HCEC 1CT (cell line): ENCODE measurements at places on chromosomes 16 and 17.

DNA sequence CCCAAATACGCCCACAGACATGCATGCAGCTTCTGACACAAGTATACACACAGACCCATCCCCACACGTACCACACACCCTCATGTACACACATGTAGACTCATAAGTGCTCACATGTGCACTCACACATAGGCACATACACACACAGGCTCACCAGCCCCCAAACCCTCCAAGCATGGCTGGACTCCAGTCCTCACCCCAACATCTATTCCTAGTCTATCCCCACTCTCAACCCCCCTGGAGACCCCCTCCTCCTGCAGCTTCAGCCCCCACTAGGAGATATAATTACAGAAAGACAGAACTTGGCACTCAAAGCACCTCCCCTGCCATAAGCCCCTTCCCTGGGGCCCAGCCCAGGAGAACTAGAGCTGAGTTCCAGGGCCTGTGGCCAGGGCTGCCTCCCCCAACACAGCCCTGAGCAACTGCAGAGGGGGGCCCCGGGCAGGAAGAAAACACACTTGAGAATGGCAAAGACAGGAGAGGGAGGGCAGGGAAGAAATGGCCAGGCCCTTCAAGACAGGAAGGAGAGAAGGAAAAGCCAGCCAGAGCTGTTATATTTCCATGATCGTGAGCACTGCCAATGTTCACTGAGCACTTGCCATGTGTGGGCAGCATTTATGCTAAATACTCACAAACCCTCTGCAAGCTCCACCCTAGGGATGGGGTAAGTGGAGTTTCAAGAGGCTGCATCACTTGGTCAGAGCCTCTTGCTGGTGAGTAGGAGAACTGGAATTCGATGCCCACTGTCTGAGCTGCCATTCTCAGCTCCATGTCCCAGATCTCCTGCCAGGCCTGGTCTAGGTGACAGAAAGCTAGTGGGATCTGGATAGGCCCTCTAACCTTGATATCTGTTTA, 224.5 kb downstream of the ZNF423 start:
- no peak for DNase-seq

DNA sequence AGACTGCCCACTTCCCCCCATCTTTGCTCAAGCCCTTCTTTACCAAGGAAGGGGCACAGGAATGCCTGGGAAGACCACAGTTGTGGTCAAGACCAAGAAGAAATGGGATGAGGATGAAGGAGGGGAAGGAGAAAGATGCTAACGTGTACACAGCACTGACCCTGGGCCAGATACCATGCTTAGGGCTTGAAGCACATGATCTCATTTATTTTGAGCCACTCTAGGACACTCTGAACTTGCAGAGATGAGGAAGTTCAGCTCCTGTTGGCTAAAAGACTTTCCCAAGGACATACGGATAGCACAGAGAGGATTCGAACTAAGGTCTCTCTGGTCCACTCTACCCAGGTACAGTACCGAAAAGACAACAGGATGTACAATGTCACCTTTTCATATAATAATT, 42.6 kb downstream of the PIK3R5 start:
- no peak for DNase-seq

DNA sequence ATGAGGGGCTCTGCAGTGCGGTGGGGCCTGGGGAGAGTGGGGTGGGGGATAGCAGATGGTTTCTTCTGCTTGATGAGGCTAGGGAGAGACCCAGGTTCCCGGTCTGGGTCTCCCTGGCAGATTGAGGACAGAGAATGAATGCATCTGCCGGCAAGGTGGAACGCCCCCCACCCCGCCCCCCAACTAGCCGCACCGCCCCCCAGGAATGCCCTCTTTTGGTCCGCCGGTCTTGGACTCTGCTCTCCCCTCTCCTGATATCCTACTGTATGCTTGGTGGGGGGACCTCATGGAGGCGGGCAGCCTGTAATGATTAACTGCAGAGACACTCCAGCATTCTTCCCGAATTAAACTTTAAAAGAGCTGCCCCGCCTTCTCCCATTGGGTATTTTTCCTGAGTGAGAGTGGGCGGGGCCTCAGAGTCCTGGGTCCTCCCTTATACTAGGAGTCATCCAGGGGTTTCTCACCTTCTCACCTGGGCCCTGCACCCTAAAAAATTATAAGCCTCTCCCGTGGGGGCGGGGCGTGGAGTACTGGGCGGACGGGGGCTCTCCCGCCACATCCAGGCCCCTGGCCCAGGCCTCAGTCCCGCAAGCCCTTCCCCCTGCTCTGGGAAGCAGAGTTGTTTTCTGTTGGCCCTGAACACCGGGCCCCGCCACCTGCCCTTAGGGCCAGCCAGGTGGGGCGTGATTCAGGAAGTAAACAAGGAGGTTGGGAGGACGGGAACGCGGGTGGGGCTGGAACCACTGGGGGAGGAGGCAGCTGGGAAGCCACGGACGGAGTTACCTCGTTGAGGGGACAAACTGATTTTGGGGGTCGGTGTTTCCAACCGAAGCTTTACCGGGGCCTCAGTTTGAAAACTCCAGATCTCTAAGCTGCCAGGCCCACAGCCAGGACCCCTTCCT, 1.5 kb downstream of the GRB7 start:
- DNase-seq = peak; percentile 26

- DNase-seq = no peak
Observed at GRCh38 chr17:80864751-80865150, 126.9 kb upstream of the CHMP6 start.
